NCI-H774 (cell line): ENCODE measurements at places on chromosomes 1 and 21.

DNA sequence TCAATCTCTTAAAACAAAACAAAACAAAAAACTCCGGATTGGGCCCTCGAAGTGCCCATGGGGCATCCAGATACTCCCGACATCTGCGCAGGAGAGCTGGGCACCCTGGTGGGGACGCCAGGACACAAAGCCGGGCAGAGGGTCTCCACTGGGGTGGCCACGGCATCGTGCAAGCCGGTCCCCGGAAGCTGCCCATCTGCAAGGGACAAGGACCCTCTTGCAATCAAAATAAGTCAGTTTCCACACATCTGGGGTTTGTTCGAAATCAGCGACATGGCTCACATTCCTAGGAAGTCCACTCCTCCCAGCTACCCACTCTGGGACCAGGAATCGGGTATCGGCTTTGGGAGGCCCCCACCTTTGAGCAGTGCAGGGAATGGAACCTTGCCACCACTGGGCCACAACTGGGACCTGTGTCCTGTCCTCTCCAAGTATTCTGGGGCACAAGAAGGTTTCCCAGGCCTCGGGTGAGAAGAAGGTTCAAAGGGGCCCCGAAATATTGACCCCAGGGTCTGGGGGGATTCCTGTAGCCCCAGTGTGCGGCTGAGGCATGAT, 4.6 kb upstream of the PRDM16 start:
- no peak for DNase-seq

DNA sequence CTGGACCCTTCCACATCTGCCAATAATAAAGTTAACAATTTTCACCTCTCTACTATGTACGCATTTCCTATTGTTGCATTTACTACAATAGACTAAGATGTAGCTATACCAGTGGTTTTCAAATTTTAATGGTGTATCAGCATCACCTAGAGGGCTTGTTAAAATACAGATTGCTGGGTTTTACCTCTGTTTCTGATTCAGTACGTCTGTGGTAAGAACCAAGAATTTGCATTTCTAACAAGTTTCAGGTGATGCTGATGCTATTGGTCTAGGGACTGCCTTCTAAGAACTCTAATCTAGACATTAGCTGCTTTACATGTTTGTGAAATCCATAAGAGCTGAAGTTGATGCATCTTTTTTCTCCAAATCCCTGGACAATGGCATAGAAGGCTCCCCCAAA, 59.7 kb downstream of the ERICH3 start:
- DNase-seq: no peak

GRCh38 chr21:30408782-30409494, 13.1 kb downstream of the KRTAP13-1 start:
- peak; percentile 46 for DNase-seq

DNA sequence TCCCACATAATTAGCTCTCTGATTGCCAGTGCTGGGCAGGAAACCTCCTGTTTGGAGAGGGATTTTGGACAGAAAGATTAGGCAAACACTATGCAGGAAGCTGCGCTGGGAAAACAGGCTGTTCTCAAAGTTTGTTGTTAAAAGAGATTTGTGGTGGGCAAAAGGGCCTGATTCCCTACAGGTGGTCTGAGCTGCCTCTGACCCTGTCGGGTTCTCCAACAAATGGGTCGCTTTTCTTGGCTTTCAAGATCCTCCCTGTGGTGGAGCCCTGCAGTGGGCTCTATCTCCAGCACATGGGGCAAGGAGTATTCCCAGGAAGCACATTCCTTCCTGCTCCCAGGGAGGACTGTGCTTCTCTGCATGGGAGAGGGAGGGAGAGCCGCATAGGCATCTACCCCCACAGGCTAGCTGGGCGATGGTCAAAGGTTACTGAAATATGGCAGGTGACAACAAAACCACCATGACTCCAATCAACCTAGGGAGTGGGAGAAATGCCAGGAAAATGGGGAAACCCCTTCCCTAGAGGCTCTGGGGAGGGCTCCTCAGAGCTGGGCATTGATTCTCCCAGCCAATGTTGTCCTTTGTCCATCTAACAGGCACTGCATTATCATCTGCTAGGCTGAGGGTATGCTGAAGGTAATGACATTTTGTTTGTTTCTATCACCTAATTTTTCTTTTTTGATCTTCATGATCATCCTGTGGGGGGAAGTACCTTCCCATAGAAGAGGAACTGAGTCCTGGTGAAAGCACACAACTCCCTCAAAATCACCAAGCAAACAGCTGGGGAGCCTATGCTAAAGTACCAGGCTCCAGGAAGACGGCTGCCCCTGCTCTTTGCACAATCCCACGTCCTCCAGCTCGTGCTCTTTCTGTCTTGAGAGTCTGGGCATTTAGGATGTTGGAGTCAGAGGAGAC, 85.3 kb downstream of the PLXNA2 start:
- no peak for DNase-seq

- DNase-seq: no peak
Measured at GRCh38 chr1:232432313-232432712, 197.6 kb downstream of the SIPA1L2 start.

DNA sequence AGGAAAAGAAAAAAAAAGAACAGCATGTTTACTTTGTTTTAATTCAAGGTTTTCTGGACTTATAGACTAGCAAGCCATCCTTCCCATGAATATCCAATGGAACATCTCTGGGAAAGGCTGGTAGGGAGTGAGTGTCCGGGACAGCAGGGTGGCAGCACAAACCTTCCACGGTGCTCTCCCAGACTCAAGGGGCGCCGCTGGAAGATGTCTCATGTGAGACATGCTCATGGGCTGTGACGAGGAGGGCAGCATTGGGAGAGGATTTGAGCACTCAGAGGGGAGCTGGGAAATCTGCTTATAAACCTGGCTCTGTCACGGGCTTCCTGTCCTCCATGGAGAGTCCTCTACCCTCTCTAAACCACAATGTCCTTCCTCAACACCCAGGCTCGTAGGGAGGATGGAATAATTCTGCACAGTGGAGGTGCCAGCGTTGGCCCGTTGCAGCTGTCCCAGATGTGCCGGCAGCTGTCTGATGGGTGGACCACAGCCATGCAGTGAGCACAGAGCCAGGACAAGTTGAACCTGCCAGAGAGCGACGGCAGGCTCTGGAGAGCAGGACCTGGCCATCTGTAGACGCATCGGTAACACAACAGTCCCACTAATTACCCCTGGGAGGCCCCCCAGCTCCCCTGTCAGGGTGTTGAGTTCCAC, 100.1 kb upstream of the IGSF21 start:
- no peak for DNase-seq

DNA sequence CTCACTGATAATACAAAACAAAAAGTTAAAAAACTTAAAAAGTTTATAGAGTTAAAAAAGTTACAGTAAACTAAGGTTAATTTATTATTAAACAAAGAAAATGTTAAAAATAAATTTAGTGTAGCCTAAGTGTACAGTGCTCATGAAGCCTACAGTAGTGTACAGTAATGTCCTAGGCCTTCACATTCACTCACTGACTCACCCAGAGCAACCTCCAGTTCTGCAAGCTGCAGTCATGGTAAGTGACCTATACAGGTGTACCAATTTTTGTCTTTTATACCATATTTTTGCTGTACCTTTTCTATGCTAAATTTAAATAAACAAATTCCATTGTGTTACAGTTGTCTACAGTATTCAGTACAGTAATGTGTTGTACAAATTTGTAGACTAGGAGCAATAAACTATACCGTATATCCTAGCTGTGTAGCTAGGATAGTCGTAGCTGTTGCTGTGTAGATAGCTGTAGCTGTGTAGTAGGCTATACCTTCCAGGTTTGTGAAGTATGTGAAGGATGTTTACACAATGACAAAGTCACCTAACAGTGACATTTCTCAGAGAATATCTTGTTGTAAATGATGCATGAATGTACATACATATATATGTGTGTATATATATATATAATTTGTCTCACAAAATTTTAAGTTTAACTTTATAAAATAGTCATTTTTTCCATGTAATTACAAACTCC, 140.2 kb downstream of the TGFB2 start:
- no peak for DNase-seq

DNA sequence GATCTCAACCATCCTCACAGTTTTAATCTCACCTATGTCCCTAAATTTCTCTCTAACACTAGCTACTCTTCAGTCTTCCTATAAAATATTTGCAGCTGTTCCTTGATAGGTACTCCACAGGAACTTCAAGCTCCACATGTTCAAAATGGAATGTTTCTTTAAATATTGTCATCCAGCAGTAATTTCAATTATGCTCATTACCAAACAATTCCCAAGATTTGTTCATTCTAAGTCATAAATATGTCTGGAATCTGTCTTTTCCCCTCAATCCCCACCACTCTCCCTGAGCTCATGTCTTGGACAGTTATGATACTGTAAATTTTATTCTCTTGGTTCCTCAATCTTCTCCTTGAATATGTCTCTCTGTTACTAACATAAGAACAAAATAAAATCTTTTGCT, 214.4 kb downstream of the NRIP1 start:
- DNase-seq: no peak

GRCh38 chr1:47616906-47617305, 179.1 kb downstream of the FOXD2 start:
- no peak for DNase-seq

GRCh38 chr21:27825035-27825434, 858.1 kb upstream of the ADAMTS5 start:
- DNase-seq: no peak

DNA sequence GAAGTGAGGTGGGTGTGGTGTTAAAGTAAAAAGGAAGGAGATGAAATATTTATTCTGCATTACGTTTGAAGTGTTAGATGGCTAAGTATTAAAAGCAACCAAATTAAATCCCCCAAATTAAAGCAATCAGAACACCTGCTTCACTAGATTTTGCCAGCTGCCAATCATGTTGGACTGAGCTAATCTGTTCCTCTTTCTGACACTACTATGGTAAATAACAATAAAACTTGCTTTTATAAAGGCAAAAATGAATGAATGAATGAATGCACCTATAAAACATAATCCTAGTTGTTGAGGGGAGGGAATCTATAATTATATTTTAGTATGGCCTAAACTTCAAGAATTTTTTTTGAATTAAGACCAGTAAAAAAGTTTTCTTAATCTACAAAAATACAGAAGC, 51.0 kb downstream of the RAB3GAP2 start:
- no peak for DNase-seq

DNA sequence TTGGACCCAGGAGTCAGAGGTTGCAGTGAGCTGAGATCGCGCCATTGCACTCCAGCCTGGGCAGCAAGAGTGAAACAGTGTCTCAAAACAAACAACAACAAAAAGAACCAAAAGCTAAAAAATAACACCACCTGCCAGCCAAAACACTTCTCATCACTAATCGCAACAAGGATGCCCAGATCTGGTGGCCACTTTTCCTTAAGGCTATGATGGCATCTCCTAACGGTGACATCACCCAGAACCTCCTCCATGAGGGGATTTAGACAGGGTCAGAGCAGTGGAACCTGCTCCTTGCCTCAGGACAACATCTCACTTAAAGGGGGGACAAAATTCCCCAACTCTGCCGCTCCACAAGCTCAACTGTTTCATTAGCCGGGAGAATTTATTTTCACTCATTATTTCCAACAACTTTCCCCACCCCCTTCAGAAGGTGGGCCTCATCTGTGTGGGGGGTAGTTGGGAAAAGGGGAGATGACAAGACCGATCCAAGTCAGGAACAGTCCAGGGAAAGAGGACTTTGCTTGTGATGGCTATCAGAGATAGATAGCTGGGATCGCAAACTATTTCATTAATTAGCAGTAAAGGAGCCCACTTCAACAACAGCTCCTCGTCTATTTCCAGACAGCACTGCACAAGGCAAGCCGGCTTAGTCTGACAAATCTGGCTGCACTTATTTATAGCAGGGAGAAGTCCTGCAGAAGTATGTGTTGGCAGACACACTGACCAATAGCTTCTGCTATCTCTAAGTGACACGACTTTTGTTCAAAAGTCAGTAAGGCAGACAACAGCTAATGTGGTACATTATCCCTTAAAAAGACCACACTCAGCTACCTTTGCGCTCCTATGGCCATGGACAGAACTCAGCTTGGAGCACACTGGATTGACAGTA, 2.6 kb downstream of the PABPC4 start:
- DNase-seq: no peak

- no peak for DNase-seq
Measured at GRCh38 chr1:205518661-205519540, 14.4 kb downstream of the CDK18 start.

DNA sequence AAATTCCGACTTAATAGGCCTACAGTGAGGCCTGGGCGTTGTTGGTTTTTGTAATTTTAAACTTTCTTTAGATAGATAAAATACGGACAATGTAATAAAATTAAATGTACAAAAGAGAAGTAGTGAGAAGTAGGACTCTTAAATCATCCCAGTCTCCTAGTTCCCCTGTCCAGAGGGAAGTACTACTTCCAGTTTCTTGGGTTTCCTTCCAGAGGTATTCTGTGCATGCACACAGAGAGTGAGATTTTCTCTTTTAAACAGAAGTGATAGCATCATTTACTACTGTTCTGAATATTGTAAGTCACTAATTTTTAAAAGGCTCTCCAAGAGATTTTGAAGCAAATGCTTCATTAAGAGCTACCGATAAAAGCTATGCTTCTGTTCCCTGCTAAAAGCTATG, 7.2 kb upstream of the FNBP1L start:
- no peak for DNase-seq

DNA sequence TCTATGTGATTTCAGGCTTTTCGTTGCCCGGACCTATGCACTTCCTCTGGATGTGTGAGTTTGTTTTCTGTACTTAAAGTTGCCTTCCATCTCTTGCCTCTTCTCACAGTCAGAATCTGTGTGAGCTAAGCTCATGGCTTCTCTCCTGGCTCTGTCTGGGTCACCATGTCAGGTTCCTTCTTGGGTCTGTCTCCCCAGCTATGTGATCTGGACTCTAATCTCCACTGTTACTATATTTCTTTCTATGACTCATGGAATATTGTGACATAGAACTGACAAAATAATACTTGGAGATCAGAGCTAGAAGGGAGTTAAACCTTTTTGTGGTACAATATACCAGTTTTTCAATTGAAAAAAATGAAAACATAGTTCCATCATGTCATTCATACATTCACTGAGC, 172.7 kb upstream of the FGGY start:
- DNase-seq: no peak

DNA sequence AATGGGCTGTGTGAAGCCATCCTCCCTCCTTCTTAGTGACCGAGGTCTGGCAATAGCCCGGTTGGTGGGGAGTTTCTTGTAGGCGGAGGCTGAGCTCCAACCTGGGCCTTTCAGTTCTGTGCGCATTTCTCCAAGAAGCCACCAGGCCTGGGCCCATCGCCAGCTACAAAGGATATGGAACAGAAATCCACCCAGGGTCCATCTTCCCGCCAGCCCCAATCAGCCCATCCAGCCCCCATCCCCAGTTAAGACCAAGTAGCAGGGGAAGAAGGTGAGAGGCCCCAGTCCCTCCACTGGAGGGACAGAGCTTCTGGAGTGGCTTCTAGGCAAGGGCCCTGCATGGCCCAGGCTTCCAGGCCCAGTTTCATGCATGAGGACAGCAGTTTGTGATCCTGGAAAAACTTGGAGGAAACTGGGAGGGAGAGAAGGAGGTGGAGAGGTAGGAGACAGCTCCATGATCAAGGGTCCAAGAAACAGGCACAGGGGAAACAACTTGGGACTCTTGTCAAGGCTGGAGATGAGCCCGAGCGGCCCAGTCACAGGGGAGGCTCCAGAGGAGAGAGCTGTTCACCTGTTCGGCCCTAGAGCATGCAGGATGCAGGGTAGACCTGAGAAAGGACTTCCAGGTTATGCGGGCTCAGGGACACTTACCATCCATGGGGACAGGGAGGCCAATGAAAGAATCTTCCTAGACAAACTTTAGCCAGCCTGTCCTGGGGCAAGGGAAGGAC, 261.2 kb downstream of the PTPRU start:
- no peak for DNase-seq

- no peak for DNase-seq
Measured at GRCh38 chr1:72064196-72065075, 217.9 kb downstream of the NEGR1 start.

GRCh38 chr1:32151319-32151787, 28.1 kb upstream of the TXLNA start:
- no peak for DNase-seq
